ENCODE measurements at places on chromosomes 12 and 14.

DNA sequence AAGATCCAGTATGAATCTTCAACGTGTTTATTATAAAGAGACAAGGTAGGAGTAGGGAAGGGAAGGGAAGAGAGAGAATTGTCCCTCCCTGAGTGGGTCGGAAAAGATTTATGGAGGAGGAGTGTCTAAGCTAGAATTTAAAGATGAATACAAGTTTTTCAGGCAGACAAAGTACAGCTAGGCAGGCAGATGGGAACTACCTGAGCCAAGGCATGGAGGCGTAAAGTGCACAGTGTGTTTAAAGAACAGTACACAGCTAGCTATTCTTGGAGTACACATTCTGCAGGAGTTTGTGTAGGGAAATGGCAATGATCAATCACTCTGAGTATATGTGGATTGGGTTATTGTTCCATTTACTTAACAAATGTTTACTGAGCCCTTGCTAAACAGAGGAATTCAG is 20.1 kb downstream of the PLEKHG7 start:
- no peak for DNase-seq

- DNase-seq, result no peak
Observed at GRCh38 chr14:22478670-22479069, 110.4 kb downstream of the DAD1 start.

GRCh38 chr12:26452511-26452910 is 257.1 kb downstream of the SSPN start:
- DNase-seq, result no peak

- peak; percentile 46 for DNase-seq
Observed at GRCh38 chr12:52156757-52157565, 34.9 kb downstream of the KRT80 start.

- no peak for DNase-seq
Observed at GRCh38 chr12:115708801-115709200, 568.7 kb downstream of the MED13L start.

DNA sequence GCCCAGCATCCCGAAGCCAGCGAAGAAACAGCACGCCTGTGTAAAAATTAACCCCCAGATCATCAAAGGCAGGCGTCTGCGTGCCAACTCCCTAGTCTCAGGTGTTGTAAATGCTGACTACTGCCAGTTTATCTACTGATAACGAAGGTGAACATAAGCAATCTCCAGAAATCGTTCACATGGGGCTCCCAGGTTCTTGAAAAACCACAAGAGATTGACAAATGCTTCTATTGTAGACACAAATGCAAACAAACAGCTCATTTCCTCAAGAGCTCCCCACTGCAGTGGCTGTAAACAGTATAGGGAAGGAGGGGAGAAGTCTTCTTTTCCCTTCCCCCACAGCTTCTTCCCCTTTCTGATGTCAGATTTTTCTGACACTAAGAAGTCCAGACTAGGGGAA is 5.3 kb upstream of the PLEKHG3 start:
- no peak for DNase-seq

Measured in NCI-H1930 (cell line).